ENCODE measurements at places on chromosomes 4 and X.

- no peak for DNase-seq
These were observed 1420.1 kb upstream of the TENM3 start for GRCh38 chr4:180823108-180823507.

GRCh38 chr4:175273995-175274753 lies 356.0 kb downstream of the ADAM29 start:
- DNase-seq: no peak

- DNase-seq: no peak
These were observed 19.7 kb upstream of the SPON2 start for GRCh38 chr4:1192091-1192492.

GRCh38 chr4:955161-955921 lies 18.0 kb downstream of the DGKQ start:
- no peak for DNase-seq

GRCh38 chrX:151004085-151004484 lies 20.9 kb downstream of the HMGB3 start:
- no peak for DNase-seq

GRCh38 chr4:127578967-127579366 lies 53.8 kb upstream of the INTU start:
- DNase-seq: no peak

- DNase-seq: no peak
These were observed 59.0 kb downstream of the SAT1 start for GRCh38 chrX:23841847-23842522.

GRCh38 chr4:117093571-117093970 lies 8.2 kb upstream of the TRAM1L1 start:
- DNase-seq: no peak

GRCh38 chr4:158032733-158033415 lies 140.0 kb downstream of the GASK1B start:
- no peak for DNase-seq

- no peak for DNase-seq
These were observed 269.3 kb downstream of the PCDH7 start for GRCh38 chr4:30989508-30989907.
